ENCODE measurements at places on chromosomes 3 and 15.

- DNase-seq: no peak
Observed at GRCh38 chr3:68408626-68409025, 523.7 kb downstream of the TAFA4 start.

DNA sequence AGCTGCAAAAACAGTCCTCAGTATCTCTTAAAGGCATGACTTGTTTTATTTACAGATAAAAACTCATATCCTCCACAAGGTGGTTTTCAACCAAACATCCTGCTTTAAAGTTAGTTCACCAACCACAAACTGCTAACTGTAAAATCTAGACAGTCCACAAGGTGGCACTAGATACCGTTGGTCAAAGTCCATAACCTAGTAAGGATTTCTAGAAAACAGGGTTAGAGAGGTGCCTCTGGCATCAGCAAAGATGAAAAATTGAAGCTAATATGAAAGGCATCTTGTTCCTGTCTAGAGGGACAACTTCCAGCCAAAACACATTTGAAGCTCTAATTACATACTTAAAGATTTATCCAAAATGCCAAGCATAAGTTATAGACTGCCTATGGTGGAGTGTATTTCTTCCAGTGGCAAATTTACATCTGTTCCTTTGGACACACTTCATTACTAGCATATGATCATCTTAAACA lies 56.0 kb downstream of the ZMAT3 start:
- no peak for DNase-seq

DNA sequence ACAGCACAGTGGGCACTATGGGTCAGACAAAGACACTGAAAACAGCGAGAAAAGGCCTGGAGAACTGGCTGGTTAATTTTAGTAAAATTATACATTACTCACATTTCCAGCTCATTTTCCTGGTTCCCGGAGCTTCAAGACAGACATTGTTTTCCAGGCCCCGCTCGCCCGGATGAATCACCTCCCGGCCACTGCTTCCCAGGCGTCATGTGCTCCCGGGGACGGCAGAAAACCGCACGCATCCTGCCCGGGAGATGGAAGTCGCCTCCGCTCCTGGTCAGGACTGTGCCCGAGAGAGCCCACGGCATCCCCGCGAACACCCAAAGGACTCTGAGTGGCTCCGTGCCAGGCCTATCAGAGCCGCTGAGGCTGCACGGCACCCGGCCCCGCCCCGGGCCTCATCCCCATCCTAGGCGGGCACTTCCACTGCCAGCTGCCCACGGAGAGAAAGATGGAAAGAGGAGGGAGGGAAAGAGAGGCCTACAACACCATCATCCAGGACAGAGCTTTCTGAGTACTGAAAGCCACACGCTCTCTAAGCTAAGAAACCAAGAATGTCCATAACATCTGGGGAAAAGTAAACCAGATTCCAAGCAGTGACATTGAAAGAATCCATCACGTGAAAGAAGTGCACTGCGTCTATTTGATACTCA lies 75.1 kb downstream of the VGLL4 start:
- no peak for DNase-seq

- no peak for DNase-seq
Observed at GRCh38 chr3:66989860-66990696, 8.0 kb upstream of the KBTBD8 start.

GRCh38 chr15:38536201-38536676 lies 28.4 kb downstream of the RASGRP1 start:
- no peak for DNase-seq

- DNase-seq: no peak
Observed at GRCh38 chr15:43302205-43302817, 28.1 kb downstream of the LCMT2 start.

- DNase-seq: no peak
Observed at GRCh38 chr15:98800437-98801233, 152.3 kb downstream of the IGF1R start.

- DNase-seq: no peak
Observed at GRCh38 chr3:46353647-46354410, at the start of gene CCR2. CCR2 (plus strand) TSS chr3:46354111; CDS start chr3:46357528, 3,417 bp downstream.

- DNase-seq: no peak
Observed at GRCh38 chr3:42501321-42501680, 1.1 kb upstream of the VIPR1 start.

- DNase-seq: no peak
Observed at GRCh38 chr3:143071776-143072175, 47.8 kb upstream of the CHST2 start.

GRCh38 chr3:49172551-49173041 lies 1.2 kb downstream of the KLHDC8B start:
- no peak for DNase-seq

GRCh38 chr3:176566757-176567156 lies 630.5 kb downstream of the TBL1XR1 start:
- DNase-seq: no peak

- DNase-seq: no peak
Observed at GRCh38 chr15:71346464-71346863, 231.2 kb downstream of the THSD4 start.

DNA sequence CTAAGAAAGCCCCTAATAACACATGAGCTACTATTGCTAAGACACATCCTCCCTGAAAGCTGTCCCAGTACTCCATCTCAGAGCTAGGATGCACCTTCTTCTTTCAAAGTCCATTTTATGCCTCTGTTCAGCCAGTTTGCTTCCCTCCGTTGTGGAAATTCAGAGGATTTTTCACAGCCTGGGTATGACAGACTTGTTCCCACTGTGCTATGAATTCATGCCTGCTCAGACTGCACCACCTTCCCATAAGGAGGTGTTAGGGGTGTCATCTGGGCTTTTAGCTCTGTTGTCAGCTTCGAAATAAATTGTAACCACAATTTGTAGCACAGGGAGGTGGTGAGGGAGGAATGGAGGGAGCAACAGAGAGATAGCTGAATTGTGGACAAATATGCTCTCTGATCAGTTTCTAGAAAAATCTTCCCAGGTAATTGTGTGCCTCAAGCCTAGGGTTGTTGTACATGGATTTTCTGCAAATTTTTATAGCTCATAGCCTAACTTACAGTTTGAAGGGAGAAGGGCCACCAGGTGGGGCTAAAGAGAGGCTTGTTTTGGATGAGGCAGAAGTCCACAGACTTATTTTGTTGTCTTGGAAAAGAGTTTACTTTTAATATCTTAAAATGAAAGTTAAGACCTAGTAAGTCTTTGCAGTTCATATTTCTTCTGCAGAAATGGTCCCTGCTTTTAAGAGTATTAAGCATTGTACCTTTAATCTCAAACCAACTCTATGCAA lies 462.0 kb downstream of the PDCD6IP start:
- DNase-seq: no peak

DNA sequence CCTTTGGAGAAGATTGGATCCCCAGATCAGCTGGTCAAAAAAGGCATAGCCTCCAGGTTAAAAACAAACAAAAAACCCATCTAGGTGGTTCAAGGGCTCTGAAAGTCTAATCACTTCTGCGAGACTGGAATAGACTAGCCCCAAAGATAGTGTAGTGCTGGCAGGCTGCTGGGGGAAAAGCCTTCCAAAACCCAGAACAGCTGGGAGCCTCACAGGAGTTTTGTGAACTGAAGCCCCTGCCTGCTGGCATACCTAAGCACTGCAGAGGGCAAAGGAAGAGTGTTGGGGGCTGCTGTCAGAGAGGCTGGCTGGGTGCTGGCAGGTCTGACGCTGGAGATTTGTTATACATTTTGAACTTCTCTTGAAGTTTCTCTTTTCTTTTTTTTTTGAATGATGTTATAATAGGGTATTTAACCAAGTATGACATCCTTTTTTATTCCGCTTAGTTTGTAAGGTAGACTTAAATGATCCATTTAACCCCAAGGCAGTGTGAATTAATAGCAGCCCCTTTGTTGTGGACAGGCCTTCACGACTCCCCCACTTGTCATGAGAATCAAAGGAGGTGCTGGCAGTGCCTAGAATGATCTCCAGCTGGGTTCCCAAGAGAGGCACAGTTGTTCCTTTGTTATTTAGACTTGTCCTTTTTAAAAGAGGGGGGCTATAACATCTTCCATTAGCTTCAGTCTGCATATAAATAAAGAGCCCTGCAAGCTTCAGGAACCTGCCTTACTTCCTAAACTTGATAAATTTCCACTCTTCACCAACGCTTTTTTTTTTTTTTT lies 53.9 kb downstream of the CRTC3 start:
- no peak for DNase-seq

- DNase-seq: no peak
Observed at GRCh38 chr3:12230877-12231276, 58.0 kb upstream of the PPARG start.

DNA sequence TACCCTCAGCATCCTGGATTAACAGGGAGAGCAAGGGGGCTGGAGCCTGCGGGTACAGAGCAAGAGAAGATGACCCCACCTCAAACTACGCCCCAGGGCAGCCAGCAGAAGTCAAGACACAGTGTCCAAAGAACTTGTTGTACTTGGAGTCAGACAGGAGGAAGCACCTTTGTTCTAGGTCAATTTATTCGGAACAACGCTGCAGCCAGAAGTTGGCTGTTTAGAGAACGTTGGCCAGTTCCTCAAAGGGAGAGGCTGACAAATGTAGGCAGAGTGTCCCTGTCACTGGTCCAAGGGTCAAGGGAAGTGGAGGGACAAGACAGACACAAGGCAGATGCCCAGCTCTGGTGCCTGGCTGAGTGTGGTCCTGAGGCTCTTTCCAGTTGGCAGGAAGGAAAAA lies 32.1 kb upstream of the PIAS1 start:
- no peak for DNase-seq
